ENCODE measurements at places on chromosomes 1 and 21. TPM values are rescaled to one million over a fixed set of nuclear protein-coding genes. Genes with fewer than 3 reads are reported as not detected.

GRCh38 chr1:94342416-94342815, 75.8 kb upstream of the ABCD3 start:
- no peak for DNase-seq

- DNase-seq, result peak; percentile 74
Observed at GRCh38 chr1:904310-904950, 19.3 kb upstream of the SAMD11 start.

DNA sequence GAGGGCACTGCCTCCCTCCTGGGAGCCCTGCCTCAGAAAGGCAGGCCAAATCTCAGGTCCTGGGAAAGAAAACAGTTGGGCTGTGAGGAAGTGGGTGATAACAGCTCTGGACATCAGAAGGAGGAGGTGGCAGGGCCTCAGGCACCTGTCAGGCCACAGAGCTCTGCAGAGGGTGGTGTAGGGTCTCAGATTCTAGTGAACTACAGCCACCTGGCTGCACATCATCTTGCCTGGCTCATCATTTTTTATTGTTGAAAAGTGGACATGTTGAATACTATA, 15.3 kb upstream of the ZNF678 start:
- DNase-seq, result no peak

The ELAVL4 gene
- not detected for total RNA-seq

DNA sequence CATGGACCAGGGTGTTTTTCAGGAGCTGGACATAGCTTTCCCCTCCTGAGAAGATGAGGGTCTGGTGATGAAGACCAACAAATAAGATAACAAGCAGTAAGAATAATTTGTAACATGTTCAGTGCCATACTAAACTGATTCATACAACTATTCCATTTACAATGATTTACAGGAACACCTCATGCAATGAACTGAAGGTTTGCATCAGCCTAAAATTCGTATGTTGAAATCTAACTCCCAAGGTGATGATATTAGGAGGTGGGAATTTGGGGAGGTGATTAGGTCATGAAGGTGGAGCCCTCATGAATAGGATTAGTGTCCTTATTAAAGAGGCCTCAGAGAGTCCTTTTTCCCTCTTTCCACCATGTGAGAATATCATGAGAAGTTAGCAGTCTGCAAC, 15.9 kb upstream of the NIBAN1 start:
- DNase-seq, result no peak

DNA sequence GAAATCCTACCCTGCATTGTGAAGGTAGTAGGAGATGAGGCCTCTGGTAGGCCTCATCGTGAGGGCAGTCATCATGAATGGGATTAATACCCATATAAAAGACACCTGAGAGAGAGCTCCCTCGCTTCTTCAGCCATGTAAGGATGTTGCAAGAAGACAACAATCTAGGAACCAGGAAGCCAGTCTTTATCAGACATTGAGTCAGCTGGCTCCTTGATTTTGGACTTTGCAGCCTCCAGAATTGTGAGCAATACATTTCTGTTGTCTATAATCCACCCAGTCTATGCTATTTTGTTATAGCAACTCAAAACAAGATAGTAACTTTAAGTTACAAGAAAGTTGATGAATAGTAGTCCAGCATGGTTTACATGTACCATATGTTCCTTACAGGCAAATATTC, 208.5 kb downstream of the KCNT2 start:
- no peak for DNase-seq

The TRAF3IP3 gene
- 53.6 TPM for total RNA-seq

DNA sequence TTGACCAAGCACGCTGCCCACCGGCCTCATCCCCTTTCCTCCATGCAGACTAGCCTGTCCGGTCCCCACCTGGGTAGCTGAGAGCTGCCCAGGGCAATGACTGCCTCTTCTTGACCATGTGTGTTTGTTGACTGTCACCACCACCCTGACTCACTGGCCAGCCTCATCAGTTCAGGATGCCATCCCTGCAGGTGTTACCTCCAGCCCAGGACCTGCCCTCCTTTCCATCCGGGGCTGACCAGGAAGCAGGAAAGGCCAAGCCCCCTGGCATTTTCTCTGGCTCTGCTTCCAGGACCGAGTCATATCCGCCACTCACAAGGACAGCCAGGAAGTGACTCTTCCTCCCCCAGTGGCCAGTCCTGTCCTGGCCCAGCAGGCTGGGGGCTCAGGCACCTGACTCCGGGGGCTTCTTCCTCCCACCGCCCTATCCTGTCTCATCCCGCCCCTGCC, 17.1 kb downstream of the EPHA2 start:
- DNase-seq, result no peak
